Activated CD4-positive, alpha-beta T cell treated with anti-CD3 and anti-CD28 coated beads for 24 hours (primary cell): ENCODE measurements at places on chromosomes 4 and X.

GRCh38 chrX:118225711-118226428, 109.3 kb upstream of the KLHL13 start:
- no peak for DNase-seq

- no peak for DNase-seq
These were observed 32.5 kb upstream of the SMIM10L2A start for GRCh38 chrX:135389243-135389642.

GRCh38 chrX:30296408-30297254, 12.6 kb downstream of the NR0B1 start:
- no peak for DNase-seq

DNA sequence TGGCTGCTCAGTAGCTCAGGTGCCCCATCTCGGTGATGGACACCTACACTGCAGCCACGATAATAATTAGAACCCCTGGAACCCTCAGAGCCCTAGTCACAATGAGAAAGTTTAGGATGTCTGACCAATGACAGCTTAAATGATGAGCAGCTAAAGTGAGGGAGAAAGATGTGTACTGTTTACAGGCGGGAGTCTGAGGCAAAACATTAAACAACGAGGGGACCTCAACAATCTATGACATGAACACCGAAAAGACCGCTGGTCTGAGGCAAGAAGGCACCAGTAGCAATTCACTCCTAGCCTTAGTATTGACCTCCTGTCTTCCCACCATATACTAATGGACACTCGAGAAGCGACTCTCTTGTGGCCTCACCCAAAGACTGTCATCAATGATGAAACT, 369.5 kb upstream of the SMIM31 start:
- no peak for DNase-seq

DNA sequence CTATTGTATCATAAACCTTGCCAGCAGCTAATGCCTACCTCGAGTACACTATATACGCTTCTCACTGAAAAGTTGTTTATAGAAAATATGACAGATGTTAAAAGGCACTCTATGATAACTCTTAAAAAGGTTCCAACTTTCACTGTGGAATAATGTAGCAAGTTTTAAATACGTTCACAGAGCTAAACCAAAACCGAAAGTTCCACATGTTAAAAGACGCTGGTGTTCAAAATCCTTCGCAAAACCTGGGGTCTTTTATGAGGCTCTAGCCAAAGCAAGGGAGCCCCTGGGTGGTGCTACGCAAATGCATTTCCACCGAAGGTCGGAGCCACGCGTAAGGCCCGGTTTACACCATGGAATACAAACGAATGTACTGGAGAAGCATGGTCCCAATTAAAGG, 103.7 kb upstream of the TENM3 start:
- no peak for DNase-seq

DNA sequence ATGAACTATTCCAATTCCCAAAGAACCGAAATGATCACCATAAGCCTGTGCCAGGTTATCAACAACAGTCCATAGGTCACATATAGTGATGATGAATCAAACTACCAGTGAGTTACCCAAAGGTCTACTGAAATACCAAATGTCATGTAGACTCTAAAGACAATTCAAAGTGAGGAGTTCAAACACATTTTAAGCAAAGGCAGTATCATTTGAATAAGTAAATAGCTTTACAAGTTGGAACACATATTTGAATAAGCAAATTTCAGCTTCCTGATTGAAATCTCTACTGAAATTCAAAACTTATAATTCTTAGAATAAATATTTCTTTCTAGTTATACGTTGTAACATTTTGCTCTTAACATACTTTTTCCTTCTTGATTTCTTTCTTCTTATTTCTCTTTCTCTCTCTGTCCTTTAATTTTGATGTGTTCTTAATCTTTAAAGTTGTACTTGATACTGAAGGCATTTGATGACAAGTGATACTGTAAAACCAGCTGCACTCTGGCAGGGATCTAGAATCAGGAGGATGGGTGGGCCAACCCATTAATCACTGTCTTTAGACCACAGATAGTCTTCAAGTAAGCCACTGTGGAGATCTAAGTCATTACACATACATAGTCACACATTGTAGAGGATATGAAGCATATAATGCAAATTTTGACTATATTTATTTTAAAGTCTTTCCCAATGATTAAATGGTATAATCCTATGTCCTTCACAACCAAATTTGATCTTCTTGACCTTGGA, 34.5 kb downstream of the GABRA4 start:
- no peak for DNase-seq

GRCh38 chrX:111869639-111870034, 6.3 kb upstream of the TRPC5OS start:
- DNase-seq: no peak

- no peak for DNase-seq
These were observed 40.7 kb downstream of the FANCB start for GRCh38 chrX:14832151-14832550.

- no peak for DNase-seq
These were observed 93.7 kb upstream of the TRPC3 start for GRCh38 chr4:122045533-122045932.

DNA sequence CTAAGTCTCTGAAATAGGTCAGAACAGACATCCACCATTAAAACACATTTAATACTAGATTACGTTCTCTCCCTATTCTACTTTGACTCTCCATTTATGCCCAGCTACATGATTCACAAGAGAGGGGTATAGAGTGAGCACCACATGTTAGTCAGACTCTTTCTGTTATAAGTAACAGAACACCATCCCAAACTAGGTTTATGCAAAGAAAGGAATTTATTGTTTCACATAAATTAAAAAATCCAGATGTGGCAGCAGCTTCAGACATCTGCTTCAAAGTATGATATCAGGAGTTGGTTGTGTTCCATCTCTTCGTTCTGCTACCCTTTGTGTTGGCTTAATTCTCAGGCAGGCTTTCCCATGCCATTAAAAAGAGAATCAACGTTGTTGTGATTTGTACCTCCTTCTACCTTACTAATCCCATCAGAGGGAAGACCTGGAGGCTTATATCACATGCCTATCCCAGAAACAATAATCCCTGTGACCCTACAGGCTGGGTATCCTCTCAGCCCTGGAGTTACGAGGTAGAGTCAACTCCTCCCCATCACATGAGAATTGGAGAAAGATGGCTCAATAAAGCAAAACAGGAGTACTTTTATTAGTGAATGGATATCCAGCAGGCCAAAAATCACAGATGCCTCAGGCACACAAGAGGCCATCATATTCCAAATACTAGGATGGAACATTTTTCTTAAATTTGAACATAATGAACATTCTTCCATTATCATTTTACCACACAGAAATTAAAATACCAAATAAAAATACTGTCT, 163.2 kb downstream of the SLC7A11 start:
- DNase-seq: no peak
